ENCODE measurements at places on chromosomes 3 and 15. TPM values are rescaled to one million over a fixed set of nuclear protein-coding genes. Genes with fewer than 3 reads are reported as not detected.

The RTP1 gene
- not detected for total RNA-seq

The CKMT1A gene
- not detected for total RNA-seq

The LMAN1L gene
- total RNA-seq = 0.92 TPM

The ZCWPW2 gene
- 0.50 TPM for total RNA-seq

The RARB gene
- total RNA-seq = not detected

The FES gene
- 8.6 TPM for total RNA-seq
